Anterior cingulate cortex (tissue), 58 donors: ENCODE measurements at places on chromosomes 7 and 10.

- DNase-seq: no peak
These were observed 81.9 kb upstream of the RAB11FIP2 start for GRCh38 chr10:118128675-118129074.

DNA sequence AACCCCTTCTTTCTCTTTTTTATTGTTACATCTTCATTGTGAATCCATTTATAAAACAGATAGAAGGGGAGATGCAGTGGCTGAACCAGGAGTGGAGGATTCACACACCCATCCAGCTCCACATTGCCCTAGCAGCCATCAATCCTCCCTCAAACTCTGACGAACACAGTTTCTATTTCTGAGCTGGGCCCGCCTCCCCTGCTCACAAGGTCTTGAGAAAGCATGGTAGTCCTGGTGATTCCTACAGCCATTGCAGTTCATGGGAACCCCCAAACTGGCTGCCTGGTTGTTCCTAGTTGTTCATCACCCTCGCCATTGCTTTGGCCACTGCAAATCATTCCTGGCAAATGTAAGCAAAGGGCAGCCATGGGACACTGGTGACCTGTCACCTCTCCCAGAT, 258.5 kb upstream of the AOAH start:
- DNase-seq: no peak

- DNase-seq: no peak
These were observed 57.3 kb upstream of the BTBD16 start for GRCh38 chr10:122213766-122214165.

DNA sequence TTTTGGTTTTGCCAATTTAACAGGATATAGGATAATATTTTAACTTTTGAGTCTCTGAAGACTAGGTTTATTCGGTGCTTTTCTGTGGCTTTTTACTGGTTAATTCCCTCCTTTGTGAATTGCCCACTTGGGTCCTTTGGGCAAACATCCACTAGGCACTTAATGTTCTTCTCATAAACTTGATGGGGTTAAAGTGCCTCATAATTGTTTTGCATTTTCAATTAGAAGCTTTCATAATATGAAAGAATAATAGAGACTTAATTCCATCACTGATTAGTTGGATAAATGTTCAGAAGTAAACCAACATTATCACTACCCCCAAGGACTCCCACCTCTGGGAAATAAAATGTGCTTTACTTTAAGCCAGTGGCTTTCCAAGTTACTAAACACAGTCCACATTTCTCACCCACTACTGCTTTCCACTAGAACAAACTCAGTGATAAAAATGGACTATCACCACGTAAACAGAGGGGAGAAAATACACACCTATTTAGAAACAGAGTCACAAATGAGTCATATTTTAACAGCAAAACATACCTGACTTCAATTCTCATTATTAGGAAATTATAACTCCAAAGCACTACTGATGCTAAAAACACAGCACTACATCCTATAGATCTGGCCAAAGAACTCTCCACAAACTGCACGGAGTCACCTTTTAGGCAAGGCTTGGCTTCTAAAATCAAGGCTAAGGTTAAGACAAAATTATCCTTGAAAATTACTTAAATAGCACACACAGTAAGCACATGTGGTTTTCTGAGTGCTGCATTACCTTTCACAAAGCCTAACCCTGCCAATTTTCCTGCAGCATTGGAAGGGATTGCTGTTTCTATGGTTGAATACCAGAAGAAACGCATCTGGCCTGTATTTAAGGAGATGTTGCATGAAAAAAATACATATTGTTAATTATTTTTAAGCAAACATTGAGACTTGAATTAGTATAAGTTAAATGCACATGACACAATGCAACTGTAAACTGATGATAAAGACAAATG, 41.2 kb downstream of the PARD3 start:
- DNase-seq: no peak

GRCh38 chr7:131747658-131748232, 191.3 kb upstream of the PODXL start:
- DNase-seq: no peak

DNA sequence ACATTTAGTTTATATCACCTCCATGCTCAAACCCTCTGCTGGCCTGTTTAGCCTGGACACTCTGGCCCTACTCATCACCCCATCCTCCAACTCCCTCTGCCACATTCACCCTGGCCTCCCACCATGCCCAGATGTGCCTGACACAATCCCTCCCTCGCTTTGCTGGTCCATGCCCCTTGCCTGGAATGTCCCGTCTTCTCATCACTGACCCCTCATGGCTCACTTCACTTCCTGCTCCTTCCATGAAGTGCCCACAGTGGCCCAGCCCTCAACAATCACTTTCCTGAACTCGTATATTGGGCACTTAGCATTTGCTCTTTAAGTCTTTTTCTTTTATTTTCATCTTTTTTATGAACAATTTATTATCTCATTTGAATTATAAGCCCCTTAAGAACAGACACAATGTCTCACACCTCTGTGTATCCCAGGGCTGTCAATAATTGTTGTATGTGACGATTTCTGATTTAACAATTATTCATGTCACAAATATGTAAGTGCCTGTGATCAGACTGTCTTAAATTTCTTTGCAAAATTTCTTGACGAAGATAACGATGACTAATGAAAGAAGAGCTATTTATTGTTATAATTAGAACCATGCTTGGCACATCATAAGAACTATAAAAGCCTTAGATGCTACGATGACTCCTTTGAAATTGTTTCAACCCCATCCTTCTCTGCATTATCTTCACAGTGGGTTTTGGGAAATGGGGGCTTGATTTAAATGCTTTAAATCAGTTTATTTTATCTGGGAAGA, 209.9 kb upstream of the YAE1 start:
- DNase-seq: no peak

DNA sequence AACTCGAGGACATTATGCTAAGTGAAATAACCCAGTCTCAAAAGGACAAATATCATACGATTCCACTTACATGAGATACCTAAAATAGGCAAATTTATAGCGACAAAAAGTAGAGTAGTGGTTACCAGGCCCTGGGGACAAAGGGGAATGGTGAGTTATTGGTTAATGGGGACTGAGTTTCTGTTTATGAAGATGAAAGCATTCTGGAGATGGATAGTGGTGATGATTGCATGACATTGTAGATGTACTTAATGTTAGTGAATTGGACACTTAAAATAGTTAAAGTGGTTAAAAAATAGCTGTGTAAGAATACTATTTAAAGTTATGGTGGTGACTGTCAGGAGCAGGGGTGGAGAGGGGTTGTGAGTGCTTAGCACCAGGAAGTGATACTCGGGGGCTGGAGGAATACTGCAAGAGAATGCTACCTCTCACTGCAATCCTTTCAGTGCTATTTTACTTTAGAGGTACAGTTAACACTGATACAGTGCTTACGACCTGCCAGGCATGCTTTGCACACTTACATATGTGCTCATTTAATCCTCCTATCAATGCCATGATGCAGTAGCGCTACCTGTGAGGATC, 16.7 kb upstream of the TEX36 start:
- no peak for DNase-seq

- DNase-seq: no peak
These were observed 93.4 kb downstream of the AVL9 start for GRCh38 chr7:32588657-32589056.

DNA sequence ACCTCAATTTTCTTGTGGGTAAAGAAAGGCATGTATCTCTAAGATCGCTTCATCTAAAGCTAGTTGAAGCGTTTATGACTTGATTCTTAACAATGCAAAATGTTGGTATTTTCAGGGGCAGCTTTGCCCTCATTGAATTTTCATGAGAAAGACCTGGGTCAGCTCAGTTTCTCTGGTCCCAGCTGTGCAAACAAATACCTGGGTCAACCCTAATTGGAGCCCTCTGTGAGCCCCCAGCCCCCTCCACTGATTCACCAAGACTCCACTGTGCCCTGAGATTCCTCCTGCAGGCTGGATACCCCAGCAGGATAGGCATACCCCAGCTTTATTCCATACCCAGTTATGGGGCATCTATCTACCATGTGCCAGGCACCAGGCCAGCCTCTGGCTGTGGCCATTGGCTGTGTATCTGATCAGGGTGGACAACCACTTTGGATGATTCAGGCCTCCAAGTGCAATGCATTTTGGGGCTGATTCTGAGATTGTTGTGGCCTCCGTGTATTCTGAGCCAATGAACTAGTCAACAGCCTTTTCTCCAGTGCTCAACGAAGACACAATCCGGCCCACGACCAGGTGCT, 201.9 kb downstream of the MYOF start:
- DNase-seq: no peak

DNA sequence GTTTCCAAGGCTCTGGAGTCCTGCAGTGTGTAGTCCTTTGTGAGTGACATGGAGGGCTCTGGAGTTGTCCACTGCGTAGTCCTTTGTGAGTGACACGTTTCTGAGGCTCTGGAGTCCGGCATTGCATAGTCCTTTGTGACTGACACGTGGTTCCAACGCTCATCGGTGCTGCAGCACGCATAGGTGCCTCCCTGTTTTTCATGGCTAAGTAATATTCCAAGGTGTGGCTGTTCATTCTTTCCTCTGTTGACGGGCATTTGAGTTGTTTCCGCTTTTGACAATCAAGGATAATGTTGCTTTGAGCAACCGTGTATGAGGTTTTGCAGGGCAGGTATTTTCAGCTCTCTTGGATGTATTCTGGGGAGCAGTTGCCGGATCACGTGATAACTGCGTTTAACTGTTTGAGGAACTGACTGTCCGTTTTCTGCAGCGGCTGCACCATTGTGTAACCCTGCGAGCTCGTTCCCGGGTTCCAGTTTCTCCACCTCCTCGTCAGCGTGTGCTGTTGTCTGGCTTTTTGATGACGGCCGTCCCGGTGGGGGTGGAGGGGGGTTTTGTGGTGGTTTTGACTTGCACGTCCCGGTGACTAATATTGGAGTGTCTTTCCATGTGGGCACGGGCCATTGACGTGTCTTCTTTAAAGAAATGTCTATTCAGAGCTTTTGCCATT, 21.1 kb downstream of the FAM20C start:
- no peak for DNase-seq

DNA sequence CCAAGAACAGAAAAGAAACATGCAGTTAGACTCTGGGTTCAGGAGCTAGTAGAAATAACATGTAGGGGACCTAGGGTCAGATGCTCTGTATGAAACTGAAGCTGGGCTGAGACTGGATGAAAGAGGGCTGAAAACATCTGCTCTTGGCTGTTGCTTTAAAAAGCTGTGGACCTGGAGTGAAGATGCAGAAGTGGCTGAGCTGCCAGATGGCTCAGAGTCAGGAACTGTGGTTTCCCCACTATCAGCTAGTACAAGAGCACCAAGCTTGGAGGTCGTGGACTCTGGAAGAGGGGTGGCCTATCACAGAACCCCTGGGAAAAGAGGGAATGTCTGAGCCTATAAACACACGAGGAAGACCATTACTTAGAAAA, 5.9 kb downstream of the ADK start:
- no peak for DNase-seq

DNA sequence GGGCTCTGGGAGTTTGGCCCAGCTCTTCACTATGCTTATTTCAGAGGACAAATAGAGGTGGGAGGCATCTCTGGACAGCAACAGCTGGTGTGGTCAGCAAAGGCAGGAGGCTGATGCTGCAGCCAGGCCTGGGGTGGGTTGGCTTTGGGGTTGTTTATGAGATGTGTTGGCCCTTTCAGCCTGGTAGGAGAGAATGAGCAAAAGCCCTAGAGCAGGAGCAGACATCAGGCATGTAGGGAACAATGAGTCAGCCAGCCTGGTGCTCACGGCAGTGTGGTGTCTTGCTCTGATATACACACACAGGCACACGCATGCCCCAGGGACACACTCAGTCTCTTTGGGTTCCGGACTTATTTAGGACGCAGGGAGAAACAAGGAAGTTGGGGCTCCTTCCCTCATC, 157.1 kb downstream of the PRKCQ start:
- DNase-seq: no peak

DNA sequence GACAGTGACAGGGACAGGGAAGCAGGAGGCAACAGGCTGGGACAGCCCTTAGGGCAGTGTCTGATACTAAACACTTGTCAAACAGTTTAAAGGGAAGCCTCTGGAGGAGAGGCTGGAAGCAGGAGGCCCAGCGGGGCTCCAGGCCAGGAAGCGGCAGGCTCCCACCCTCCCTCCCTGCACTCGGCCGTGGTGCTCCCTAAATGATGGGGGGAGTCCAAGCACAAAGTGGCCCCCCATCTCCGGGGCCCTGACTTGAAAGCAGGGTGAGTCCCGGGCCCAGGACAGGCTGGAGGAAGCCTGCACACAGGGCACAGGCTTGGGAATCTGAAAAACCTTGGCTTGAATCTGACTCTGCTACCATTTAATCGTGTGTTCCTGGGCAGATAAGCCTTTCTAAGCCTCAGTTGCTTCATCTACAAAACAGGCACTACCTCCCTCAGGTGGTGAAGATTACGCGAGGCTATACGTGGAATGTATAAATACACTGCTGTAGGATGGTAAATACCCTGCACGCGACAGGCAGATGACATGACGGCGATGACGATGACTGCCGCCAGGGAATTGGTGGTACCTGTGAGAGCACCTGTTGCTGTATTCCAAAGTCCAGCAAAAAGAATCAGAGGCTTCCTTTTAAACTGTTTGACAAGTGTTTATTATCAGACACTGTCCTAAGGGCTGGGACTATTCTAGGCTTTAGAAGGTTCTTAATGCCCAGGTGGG, 34.1 kb downstream of the GBX1 start:
- no peak for DNase-seq

DNA sequence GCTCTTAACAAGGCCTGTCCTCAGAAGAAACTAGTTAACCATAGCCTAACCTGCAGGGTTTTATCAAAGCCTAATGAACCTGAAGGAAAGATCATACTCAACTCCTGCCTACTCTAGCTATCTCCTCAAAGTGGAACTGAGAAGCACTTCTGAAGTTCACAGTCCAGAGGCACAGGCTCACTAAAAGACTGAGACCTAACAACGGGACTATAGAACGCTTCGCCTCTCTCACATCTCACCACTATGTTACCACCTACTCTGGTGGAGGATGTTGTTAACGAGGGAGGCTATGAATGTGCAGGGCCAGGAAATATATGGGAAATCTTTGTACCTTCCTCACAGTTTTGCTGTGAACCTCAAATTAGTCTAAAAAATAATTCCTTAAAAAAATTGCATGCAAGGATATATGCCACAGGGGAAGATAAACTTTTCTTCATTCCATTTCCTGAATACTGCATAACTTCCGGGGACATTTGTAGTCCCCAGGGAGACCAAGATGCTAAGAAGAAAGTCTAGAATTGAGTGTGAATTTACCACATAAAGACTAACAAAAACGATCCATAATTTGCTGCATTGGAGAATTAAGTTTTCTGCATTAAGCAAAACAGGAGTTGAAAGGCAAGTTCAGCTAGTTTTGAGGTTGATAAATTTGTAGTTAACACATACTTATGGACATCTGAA, 21.6 kb downstream of the LIPJ start:
- DNase-seq: no peak

DNA sequence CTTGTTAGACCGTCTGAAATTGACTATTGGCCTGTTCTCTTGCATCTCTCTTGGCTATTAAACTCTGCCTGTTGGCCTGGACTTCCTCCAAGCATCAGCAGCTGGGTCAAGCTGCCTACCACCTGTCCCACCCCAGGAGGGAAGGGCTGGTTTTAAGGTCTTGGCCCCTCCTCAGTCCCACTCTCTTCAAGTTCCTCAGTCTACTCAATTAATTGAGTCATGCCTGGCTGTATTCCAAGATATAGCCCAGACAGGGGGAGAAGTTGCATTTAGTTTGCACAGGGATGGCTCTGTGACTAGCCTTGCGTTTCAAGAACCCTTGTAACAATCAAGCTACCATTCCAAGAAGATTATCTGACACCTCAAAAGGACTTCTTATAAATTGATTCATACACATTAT, 113.8 kb upstream of the GLI3 start:
- no peak for DNase-seq

GRCh38 chr10:127990846-127991542, 84.1 kb downstream of the PTPRE start:
- no peak for DNase-seq

GRCh38 chr7:98294798-98295382, 13.4 kb downstream of the BRI3 start:
- DNase-seq: no peak

GRCh38 chr10:102646610-102647442, 2.5 kb downstream of the TRIM8 start:
- no peak for DNase-seq
